ENCODE measurements at places on chromosomes 7 and 10.

DNA sequence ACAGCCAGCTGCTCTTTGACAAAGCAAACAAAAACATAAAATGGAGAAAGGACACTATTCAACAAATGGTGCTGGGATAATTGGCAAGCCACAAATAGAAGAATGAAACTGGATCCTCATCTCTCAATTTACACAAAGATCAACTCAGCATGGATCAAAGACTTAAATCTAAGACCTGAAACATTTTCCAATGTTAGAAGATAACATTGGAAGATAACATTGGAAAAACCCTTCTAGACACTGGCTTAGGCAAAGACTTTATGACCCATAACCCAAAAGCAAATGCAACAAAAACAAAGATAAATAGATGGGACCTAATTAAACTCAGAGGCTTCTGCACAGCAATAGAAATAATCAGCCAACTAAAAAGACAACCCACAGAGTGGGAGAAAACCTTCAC is 425.7 kb upstream of the SEMA3D start:
- peak; percentile 23 for DNase-seq

- peak; percentile 98 for DNase-seq
These were observed 6.1 kb downstream of the NYAP1 start for GRCh38 chr7:100489824-100490223.

DNA sequence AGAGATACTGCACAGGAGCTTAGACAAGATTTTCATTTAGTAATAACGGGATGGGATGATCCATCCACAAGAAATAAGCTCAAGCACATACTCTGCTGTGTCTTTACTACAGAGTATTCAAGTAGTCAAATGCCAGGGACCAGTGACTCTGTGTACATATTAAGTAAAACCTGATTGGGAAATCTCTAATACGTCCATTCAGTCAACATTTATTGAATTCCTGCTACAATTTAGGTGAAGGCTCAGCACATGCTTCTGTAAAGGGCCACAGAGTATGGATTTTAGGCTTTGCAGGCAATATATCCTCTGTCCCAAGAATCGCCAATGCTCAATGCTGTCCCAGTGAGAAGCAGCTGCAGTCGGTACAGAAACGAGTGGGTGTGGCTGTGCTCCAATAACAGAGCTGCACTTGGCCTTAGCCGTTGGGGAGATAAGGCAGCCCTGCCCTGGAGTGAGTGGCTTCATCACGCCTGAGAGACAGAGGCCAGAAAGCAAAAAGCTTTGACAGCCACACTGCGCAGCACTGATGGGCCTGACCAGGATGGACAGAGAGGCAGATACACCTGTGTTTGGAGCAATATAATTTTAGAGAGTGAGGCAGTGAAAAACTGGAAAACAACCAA is 186.8 kb downstream of the PARD3 start:
- DNase-seq, result no peak

- no peak for DNase-seq
These were observed 289.0 kb downstream of the GLRX3 start for GRCh38 chr10:130425169-130425568.
